ENCODE measurements at places on chromosomes 2 and 18.

DNA sequence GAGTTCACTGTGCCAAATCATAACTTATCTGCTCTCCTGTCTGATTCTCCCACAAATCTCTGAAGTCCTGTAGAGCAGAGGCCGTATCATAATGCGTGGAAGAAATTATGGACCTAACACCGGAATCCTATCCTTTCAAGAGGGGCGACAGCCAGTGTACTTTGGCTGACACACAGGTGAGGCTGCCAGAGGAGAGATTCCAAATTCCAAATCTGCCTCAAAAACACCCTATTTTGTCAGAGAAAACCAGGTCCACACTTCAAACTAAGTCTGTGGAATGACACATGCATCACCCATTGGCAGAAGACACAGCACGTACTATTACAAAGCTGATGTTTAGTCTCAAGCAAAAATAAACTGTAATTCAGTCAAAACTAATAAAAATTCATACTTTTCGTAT, 139.2 kb upstream of the PID1 start:
- DNase-seq: no peak

GRCh38 chr2:226383461-226383860, 416.2 kb downstream of the IRS1 start:
- no peak for DNase-seq

- DNase-seq: no peak
These were observed 112.0 kb downstream of the CABLES1 start for GRCh38 chr18:23247331-23247730.

DNA sequence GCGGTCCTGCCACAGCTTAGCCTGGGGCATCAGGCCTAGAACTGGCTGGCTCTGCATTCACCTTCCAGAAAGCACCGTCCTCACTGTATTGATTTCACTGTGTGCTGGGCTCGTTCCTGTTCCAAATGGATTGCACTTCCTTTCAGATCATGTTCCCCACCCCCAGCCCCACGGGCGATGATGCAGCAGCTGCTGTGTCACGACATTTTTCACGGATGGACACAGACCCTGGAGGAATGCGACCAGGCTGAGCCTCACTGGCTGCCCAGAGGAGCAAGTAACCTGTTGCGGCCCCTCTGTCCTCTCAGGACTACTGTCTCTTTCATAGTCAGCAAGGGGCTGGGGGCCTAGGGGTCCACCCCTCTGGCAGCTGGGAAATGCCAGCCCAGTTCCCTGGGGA, 50.3 kb downstream of the CAPN13 start:
- DNase-seq: no peak

DNA sequence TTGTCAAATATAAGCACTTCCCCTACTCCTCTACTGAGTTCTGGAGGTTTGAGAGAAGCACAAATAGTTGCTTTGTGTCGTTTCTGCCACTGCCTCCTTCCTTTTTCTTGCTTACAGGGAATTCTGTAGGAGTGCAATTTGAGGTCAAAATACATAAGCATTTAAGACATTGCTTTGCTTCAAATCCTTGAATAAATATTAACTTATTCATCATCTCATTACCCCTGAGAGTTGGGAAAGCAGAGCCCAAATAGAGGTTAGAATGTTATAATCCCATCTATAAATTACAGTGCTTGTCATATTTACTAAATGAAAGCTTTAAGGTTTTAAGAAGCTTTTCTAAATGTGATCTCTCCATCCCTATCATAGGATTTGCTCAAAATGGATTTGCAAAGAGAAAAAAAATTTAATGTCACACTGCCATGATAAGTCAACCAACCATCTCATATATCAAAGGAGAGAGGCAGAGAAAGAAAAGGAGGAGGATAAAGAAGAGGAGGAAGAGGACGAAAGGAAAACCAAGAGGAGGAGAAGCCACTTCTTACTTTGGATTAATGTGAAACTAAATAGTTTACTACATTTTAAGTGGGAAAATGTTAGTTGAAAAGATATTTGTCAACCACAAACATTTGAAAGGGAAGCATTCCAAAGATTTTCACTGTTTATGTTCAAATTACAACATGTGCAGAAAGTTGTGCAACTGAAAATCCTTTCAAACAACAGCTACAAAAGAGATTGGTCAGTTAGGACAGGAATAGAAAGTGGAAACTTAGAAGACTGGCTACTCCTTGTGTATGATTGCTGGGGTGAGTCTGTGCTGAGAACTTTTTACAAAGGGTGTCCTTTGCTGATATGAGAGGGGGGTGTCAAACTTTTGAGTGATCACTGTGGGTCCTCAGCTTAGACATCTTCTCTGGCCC, 277.3 kb upstream of the FN1 start:
- DNase-seq: no peak

DNA sequence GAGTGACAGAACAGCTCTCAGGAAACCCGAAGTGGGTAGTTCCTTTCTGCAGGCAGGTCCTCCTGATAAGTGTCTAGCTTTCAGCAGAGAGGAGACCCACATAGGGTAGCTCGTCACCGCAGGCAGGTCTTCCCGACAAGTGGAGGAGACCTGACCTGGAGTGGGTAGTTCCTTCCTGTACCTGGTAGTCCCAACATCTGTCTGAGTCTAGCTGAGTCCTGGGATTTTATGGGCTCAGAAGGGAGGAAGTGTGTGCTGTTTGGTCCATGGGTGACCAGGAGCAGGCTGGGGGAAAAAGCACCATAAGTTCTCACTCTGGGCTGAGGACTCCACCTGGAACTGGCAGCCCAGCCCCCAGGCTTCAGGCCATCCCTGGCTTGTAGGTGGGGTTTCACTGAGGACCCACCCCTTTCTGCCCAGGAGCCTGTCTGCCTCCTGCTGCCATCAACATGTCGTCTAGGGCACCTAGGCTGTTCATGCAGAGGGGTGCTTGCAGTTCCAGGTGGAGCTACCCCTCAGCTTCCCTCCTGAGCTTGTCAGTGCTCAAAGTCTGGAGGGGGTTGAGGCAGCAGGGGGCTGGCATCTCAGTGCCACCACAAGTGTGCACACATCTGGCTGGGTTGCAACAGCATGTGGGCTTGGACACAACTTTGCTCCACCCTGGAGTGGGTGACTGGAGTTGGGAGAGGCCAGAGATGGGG, 9.4 kb downstream of the DYSF start:
- no peak for DNase-seq

DNA sequence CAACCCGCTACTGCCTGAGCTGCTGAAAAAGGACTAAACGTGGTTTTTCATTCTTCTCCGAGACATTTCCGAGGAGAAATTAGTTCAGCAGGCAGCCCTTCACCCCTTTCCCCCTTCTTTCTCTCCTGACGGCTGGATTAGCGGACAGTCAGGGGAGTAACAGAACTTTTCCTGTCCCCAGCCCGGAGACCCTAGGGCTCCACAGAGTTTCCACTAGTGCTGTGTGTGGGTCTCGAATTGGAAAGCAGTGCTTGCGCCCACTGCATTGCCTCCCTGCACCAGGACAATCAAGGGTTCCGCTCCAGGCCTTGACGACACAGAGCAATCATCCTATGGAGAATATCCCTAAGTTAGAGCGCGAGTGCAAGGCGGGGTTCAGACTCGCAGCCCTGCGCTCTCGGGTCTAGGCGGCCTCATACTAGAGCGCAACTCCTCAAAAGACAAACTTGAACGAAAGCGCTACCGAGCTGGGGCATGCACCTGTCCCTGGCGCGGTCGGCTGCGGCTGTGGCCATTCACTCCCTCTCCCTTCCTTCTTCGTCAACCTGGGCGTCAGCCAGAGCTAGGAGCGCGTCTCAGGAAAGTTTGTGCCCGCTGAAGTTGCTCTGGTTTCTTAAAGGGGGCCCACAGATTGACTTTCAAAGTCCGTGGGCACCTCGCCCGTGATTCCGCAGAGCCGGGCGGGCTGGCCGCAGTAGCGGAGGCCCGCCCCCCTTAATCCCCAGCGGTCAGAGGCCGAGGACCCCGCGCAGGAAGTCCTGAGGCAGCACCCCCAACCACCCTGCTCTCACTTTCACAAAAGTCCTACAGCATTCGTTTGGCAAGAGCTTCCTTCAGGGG, 801 bp downstream of the OSR1 start:
- DNase-seq: no peak

DNA sequence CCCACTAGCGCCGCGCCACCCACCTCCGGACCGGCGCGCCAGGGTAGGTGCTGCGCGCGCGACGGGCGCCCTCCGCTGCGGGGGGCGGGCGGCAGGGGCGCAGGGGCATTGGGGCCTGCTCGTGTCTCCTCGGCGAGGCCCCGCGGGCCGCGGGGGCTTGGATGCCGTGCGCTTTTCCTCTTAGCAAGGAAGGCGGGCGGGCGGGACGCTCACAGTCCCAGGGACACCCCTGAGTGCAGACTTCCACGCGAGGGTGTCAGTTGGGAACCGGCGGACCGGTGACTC, 748 bp downstream of the TWIST2 start:
- no peak for DNase-seq

Data from endothelial cell (in vitro differentiated cells).